ENCODE measurements at places on chromosomes 12 and 14.
A peak's percentile ranks its signal among the peaks of the same experiment; 100 is the strongest.

DNA sequence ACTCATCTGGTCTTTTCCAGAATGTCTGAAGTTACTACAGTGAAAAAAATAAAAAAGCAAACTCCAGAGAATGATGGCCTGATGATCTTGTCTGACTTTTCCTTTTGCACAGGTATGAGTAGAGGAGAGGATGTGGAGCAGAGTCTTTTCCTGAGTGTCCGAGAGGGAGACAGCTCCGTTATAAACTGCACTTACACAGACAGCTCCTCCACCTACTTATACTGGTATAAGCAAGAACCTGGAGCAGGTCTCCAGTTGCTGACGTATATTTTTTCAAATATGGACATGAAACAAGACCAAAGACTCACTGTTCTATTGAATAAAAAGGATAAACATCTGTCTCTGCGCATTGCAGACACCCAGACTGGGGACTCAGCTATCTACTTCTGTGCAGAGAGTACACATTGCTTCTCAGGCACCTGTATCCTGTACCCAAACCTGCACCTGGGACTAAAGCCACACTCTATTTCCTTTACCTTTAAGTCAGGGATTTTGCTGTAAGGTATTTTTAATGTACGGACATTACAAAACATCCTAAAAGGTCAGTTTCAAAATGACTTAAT lies 75.8 kb upstream of the OR4E1 start:
- DNase-seq = no peak

GRCh38 chr12:2483713-2484112 lies 311.1 kb upstream of the FKBP4 start:
- DNase-seq = no peak

GRCh38 chr12:116612436-116612835 lies 53.3 kb downstream of the MAP1LC3B2 start:
- DNase-seq = no peak

- no peak for DNase-seq
These were observed 211.8 kb downstream of the ANO2 start for GRCh38 chr12:5733136-5733755.

DNA sequence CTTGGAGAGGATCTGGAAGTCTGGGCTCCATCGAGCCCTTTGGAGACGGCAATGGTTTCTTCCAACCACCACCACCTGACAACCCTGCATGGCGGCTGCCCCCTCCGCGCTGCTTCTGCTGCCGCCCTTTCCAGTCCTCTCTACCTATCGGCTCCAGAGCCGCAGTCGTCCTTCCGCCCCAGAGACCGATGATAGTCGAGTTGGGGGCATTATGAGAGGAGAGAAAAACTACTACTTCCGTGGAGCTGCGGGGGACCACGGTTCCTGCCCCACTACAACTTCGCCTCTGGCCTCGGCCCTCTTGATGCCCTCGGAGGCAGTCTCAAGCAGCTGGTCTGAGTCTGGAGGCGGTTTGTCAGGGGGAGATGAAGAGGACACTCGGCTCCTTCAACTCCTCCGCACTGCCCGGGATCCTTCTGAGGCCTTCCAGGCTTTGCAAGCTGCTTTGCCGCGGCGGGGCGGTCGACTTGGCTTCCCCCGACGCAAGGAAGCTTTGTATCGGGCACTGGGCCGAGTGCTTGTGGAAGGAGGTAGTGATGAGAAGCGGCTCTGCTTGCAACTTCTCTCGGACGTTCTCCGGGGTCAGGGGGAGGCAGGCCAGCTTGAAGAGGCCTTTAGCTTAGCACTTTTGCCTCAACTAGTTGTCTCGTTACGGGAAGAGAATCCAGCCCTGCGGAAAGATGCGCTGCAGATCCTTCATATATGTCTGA lies 499 bp downstream of the TOGARAM1 start:
- peak; percentile 51 for DNase-seq

DNA sequence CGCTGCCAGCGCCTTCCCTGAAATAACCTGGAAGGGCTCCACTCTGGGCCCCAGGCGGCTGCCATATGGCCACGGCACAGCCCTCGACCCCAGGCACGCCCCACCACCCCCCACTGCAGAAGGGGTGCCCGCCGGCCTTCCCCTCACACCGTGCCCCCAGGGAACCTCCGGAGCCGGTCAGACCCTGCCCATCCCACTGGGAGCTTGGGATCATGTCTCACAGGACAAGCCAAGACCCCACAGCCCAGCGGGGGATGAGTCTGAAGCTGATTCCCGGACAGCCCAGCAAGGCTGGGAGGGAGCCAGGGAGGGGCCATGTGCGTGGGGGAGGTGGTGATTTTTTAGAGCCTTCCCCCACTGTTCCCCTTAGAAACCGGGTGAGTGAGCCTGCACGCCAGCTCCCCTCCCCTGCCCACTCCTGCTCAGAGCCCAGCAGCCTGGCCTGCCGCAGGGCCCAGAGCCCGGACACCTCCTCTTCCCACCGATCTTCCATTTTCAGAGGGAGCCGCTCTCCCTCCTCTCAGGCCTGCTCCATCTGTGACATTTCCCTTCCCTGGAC lies 1.4 kb downstream of the RIMBP2 start:
- no peak for DNase-seq

GRCh38 chr12:6038160-6038559 lies 86.3 kb downstream of the VWF start:
- peak; percentile 72 for DNase-seq

DNA sequence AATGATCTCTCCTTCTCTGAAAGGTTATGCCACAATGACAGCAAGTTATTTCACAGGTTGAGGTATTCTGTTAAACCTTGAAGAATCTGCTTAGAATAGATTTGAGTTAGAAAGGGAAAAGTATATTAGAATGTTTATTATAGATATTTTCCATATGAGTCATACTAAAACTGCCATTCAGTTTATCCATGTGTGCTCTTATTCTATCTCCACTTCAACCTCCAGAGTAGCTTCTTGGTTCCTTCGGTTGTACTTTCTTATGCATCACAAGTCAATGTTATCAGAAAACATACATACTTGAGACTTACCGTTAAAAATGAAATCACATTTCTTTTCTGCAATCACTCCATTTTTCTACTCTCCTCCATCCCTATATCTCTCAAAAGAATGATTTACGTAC lies 197.7 kb downstream of the BCAT1 start:
- DNase-seq = no peak

GRCh38 chr12:8697120-8697475 lies 693 bp upstream of the RIMKLB start:
- DNase-seq = peak; percentile 49

DNA sequence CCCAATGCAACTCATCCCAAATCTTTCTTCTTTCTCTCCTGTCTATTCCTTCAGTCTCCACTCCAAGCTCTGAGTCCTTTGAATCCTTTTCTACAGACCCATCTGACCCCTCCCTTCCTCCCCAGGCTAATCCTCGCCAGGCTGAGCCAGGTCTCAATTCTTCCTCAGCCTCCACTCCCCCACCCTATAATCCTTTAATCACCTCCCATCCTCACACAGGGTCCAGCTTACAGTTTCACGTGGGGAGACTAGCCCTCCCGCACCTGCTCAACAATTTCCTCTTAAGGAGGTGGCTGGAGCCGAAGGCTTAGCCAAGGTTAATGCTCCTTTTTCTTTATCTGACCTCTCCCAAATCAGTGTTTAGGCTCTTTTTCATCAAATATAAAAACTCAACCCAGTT lies 63.8 kb downstream of the MOK start:
- no peak for DNase-seq
